CD4-positive, alpha-beta T cell treated with Interleukin-12 subunit alpha and Interleukin-12 subunit beta, for 1 hour (primary cell): ENCODE measurements at places on chromosomes 7 and 10.

- no peak for DNase-seq
Observed at GRCh38 chr7:41334071-41334862, 368.6 kb downstream of the INHBA start.

DNA sequence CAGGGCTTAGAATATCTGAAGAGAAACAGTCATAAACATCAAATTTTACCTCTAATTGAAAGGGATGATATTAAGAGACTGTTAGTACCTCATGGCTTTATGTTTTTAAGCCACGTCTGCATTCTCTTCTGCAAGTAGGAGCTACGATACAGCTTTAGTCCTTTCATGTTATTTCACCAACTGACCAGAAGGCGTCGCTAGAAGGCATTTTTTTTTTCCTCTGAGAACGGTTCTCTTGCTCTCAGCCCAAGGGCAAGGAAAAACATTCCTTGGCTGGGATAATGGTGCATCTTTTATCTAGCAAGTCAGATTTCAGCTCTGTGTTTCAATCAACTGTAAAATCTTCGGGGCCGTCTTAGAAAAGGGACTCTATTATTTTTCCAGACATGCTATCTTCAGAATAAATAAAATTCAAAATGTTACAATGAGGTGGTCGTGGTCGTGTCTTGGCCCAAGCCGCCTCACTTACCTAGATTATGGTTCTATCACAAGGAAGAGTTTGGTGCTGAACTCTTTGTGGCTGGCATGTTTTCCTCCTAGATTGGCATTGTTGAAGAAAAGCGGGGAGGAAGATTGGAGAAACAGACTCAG lies 41.6 kb upstream of the LYZL2 start:
- DNase-seq = peak; percentile 54

DNA sequence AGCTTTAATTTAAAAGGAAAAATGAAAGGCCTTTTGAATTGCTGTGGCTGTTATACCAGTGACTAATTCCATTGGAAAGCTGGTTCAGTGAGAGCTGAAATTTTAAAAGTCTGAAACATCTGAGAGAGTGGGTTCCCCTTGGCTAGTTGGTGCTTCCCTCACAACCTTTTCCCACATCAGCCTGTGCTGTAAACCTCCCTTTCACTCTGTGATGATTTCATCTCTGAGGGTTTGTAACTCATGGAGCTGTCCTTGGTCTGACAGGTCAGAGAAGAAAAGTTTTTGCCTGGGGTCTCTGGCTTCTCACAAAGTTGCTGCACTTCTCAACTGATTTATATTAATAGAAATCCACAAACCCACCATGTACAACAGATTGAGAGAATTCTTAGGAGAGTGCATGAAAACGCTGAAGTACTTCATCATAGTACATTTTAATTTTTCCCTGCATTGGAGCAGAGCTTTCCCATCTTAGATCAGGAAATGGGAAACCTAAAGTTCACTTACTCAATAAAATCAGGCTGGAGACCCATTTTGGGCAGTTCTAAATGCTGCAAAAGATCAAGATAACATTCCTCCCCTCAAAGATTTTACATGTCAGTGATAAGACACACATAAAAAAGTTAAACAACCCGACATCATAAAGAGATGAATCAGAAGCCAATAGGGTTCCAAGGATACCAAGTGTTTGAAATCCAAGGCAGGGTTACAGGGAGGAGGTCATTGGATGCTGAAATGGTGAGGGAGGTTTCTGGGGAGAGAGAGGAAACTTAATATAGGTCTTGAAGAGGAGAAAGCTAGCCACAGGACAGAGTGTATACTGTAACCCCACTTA lies 157.0 kb upstream of the MKLN1 start:
- no peak for DNase-seq

DNA sequence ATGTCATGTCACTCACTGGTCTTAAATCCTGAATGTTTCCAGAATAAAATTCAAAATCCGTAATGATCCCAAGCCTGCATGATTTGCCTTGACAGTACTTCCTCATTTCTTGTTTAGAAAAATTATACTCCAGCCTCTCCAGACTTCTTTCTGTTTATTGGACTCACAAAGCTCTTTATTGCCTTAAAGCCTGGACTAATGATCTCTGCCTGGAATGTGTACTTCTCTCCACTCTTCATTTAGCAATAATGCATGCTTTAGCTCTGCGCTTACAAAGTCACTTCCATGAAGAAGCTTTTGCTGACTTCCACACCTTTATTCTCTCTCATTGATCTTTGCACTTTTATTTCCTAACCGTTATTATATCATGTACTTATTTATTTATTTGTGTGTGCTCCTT lies 27.4 kb upstream of the SLC26A3 start:
- no peak for DNase-seq

DNA sequence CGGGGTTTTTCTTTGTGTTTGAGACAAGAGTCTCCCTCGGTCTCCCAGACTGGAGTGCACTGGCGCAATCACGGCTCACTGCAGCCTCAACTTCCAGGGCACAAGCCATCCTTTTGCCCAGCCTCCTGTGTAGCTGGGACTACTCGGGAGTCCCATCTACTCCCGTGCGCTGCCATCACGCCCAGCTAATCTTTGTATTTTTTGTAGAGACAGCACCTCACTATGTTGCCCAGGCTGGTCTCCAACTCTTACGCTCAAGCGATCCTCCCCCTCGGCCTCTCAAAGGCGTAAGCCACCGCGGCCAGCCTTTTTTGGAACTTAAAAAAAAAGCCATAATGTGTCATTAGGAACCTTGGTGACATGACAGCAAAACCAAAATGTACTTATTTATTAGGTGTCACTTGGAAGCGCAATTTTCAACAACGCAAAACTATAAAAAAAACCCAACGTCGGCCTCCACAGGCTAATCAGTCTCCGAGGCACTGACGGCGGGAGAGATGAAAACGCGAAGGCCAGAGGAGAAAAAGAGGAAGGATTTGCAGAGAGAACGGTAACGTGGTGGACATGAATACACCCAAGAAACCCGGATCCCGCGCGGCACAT lies 911 bp upstream of the HNRNPH3 start:
- no peak for DNase-seq

GRCh38 chr7:27117887-27118491 lies 12.6 kb downstream of the HOXA4 start:
- DNase-seq = no peak

DNA sequence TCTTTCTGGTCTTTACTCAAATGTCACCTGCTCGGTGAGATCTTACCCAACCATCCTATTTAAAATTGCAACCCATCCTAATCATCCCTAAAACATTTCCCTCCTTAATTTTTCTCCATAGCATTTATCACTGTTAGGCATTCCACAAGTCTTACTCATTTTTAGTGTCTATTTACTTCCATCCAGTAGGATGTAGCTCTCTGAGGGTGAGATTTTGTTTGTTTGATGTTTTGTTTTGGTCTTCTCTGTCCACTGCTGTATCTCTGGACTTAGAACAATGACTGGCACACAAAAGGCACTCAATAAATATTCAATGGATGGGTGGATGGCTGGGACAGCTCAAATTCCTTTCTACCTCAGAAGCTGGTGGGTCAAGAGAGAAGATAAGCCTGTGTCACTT lies 15.8 kb upstream of the DUSP5 start:
- DNase-seq = no peak

GRCh38 chr7:130070861-130071622 lies 708 bp downstream of the KLHDC10 start:
- no peak for DNase-seq

- peak; percentile 6 for DNase-seq
Observed at GRCh38 chr10:24873281-24873683, 79.1 kb downstream of the PRTFDC1 start.

- DNase-seq = no peak
Observed at GRCh38 chr7:4707980-4708411, 25.9 kb downstream of the FOXK1 start.

DNA sequence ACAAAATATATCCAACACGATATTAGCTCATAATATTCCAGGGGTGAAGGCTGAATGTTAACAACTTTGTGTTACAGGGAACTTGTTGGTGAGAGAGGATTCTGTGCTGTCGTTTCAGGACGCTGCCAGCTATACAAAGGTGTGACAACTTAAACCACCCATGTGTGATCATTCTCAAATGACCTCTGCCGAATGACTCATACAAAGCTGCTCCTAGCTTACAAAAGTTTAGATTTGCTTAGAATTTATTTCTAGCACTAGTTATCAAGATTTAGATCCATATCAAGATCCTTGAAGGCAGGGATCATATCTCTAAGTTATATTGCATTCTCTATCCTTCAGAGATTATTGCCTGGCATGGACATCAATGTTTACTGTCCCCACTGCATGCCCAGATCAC lies 65.3 kb downstream of the COBL start:
- no peak for DNase-seq

GRCh38 chr7:13179011-13179582 lies 491.7 kb downstream of the ARL4A start:
- no peak for DNase-seq

DNA sequence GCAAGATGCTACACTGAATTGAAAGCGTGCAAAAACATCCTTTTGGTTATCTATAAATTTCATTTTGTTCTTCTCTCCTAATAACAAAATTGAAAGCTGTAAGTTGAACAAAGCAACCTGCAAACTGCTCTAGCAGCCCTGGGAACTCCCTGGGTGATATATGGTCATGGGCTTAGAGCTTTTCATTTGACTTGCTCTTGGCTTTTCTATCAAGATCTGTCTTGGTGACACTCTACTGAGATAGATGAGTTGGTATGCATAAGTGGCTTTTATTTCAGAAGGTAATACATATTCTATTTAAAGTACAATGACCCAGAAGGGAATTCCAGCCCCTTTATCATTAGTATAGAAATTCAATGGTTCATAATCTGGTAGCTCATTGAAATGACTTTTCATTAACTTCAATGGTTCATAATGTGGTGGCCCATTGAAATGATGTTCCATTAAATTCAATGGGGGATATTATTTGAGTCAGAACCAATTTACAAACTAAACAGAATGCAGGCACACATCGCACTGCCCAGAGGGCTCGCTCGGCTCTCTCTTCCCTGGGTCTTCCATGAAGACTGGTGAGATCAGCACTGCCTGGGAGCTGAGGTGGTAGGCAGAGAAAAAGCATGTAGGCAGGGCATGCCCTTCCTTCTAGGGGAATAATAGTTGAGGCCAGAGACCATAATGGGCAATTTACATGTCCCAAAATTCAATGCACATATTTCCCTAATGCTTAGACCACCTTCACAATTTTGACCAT lies 10.1 kb upstream of the KCNMA1 start:
- no peak for DNase-seq

GRCh38 chr10:128220021-128220420 lies 93.8 kb upstream of the MKI67 start:
- no peak for DNase-seq

- no peak for DNase-seq
Observed at GRCh38 chr10:48238826-48239520, 35.5 kb downstream of the FRMPD2 start.

- DNase-seq = no peak
Observed at GRCh38 chr7:14218338-14218737, 228.9 kb upstream of the ETV1 start.

- DNase-seq = no peak
Observed at GRCh38 chr10:100782461-100783244, 37.3 kb downstream of the PAX2 start.

DNA sequence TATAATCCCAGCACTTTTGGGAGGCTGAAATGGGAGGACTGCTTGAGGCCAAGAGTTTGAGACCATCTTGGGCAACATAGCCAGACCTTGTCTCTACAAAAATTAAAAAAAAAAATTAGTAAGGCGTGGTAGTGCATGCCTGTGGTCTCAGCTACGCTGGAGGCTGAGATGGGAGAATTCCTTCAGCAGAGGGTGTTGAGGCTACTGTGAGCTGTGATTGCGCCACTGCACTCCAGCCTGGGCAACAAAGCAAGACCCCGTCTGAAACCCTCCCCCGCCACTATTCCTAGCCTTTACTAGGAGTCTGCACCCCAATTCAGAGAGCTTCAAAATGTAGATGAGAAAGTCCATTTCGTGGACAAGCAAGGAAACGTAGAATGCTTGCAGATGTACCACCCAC lies 95.2 kb downstream of the PRPF18 start:
- no peak for DNase-seq

DNA sequence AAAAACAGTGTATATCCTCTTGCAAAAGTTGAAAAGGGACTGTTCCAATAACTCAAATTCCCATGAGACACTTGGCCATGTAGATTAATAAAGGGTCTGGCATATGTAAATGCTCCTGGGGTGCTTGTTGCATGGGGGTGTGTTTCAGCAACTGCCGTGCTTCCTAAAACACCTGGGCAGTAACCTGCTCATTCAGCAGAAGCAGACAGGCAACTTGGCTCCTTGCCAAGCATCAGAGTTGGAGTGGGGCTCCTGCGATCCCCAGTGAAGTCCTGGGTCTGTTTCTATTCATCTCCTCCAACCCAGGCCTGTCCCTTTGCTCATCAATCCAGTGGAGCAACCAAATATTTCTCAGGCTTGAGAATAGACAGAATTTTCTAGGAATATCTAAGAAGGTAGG lies 42.2 kb upstream of the ADAM12 start:
- DNase-seq = no peak

GRCh38 chr7:50628434-50629084 lies 63.4 kb upstream of the DDC start:
- DNase-seq = no peak

GRCh38 chr7:10584886-10585285 lies 388.8 kb upstream of the PHF14 start:
- no peak for DNase-seq

DNA sequence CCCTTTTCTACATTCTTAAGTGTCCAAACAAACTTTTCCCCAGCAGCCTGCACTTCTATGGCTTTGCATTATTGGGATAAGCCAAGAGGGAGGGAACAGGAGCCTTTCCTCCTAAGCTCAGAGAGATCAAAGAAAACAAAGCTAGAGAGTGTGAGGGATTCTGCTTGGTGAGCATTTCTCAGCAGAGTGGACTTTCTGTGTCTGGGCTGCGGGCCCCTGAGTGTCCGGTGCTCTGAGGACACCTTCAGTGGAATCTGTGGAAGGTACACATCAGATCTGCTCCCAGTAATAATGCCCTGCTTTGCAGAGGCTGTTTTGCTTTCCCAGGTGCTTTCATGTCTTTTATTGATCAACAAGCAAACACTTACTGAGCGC lies 50.2 kb downstream of the KCNMA1 start:
- no peak for DNase-seq

- no peak for DNase-seq
Observed at GRCh38 chr7:12727455-12728191, 40.2 kb downstream of the ARL4A start.

DNA sequence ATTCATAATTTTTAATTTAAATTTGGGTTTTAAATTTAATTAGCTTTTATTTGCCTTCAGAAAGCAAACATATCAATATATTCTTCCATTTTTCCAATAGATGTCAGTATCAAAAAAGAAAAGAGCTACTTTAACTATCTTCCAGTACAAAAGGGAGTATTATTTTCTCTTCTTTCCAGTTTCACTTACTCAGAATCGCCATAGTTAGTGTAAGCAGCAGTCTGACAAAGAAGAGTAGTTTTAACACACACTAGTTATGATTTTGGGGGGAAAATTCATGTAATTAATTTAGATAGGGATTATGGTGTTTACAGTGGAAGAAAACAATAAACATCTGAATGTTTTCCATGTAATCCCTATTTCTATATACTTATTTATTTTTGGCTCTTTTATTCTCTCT lies 272.6 kb upstream of the DGKB start:
- no peak for DNase-seq
